ENCODE measurements at places on chromosomes 3 and 15.
A peak's percentile ranks its signal among the peaks of the same experiment; 100 is the strongest.

DNA sequence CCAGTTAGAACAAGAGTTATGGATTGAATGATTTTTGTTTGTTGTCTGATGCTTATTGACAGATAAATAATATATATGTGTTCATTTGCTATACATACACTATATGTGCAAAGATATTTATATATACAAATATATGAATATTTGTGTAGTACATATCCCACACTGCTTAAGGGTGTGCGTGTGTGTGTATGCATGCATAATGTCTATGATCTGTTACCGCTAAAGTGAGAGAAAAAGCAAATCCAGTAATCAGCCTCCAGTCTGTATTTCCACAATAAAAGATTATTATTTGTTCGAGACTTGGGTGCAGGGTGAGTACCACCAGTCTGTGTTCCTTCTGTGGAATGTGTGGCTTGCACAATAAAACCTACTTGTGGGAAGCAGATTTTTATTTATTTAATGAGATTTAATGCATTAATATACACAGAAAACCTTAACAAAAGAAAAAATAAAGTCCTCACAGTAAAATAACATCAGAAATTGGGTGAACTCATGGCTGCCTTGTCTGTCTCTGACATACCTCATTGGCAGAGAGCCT, 366.0 kb upstream of the TBL1XR1 start:
- DNase-seq, result no peak

DNA sequence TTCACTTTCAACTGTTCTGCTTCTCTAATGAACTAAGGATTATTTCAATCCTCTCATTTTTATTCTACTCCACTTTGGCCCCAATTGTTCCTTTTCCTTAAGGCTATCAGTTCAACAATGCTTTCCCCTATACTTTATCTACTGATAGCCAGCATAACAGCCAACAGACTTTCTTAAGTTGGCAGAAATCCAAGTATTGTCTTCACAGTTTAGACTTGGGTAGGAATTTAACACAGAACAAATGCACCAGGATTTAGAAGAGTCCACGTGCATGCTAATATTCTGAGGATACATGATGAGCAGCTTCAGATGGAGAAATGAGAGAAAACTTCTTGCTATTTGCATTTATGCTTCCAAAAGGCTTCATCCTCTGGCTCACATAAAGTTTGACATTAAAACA, 54.8 kb downstream of the FBN1 start:
- DNase-seq, result no peak

DNA sequence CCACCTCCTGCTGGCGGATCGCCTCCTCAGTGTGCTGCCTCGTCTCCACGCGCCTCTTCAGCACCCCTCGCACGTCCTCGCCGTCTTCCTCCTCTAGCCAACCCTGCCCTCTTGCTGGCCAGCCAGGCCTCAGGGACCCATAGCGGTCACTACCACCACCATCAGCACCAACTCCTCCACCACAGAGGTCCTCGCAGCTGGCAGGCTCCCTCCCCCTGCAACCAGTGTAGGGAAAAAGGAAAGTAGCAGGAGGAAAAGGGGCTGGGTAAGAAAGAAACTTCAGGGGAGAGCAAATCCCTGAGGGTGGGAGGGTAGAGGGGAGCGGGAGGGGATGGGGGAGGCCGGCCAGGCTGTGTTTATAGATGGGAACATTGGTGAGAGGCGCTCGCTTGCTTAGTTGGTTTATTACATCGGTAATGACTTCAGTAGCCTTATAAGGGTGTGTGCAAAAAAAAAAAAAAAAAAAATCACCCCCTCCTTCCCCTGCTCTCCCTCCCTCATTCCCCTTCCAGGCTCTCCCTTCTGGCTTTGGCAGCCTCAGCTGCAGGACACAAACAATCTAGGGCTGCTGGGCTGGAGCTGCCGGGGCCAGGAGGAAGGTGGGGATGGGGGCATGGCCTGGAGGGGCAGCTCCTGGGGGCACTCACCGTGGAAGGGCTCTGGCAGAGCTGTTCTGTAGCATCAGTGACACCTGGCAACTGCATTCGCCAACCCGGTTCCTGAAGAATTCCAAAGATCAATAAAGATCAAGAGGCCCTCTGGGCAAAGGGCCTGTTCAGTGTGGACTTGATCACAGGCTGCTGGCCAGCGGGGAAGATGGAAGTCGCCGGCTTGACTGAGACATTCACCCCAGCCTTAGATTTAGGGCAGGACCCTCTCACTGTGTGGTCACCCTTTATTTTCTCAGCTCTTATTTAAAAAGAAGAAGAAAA, 116.2 kb upstream of the HACD2 start:
- DNase-seq, result peak; percentile 91

DNA sequence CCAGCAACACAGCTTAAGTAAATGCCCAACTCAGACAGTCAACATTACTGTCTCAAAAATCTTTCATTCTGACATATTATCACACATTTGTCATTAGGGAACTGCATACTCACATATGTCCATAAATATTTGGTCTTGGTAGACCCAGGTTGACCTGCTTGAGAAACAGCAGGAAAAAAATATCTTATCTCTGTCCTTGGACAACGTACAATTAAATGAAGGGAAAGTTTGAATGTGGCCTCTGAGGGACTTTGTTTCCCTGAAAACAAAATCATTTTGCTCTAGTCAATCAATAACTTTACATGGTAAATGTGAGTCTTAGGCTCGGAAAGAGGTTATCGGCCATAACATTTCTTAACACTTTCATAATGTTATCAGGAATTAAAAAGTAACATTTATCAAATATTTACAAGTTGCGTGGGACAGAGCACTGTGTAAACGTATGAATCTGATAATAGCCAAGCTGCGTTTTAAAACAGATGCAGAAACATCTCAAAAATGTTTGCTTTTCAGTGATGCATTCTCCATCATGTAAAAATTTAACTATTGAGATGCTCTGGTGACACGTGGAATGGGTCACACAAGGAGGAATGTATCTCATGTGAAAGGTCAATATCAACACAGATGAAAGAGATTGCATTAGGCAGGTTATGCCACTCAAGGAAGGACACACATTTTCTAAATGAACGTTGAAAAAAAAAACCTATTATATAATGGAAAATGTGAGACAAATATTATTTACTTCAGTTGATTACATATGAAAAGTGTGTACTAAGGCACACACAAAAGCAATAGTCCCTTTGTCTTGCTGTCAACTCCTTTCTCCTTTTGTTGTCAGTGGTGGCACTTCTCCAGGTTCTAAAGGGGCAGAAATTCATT, 304.4 kb downstream of the WDR72 start:
- DNase-seq, result no peak

DNA sequence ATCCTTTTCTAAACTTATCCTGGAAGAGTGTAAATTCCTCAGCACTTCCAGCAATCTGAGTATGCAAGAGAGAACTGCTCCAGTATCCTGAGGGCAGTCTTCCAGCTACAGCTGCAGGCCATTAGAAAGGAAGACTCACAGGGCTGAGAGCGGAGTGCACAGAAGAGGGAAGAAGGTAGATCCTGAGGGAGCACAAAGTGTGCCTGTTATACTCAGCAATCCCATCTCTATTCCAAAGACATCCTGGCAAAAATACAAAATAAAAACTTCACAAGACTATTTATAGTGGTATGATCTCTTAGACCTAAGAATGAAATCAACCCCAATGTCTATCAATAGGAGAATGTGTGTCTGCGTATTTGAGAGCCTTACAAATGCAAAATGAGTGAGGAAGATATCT, 292.0 kb downstream of the ZIC1 start:
- DNase-seq, result no peak

DNA sequence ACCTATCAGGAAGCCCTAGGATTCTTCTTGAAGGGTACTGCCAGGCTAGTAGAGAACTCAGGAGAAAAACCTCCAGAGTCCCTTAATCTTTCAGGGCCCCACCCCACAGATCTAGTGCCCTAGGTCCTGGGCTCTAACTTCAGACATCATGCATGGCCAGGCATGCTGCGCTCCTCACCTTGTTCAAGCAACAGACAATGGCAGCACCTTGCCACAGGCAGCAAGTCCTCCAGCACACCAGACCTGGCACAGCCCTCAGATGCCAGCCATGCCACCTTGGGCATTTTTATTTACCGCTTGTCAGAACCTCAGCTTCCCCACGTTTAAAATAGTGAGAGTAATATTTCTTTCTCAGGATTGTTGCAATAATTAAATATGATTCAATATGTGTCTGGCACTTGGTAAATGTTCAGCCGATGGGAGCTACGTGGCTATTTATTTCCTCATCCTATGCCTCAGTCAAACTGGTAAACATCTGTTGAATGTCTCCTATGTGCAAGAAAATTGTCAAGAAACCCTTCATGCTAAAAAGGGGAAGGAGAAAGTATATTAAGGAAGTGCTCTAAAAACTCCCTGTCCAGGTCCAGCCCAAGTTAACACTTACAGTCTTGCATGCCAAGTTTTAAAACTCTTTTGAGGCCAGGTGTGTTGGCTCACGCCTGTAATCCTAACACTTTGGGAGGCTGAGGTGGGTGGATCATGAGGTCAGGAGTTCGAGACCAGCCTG, 14.5 kb upstream of the CCR1 start:
- no peak for DNase-seq

- DNase-seq, result no peak
These were observed 37.8 kb upstream of the SPTSSB start for GRCh38 chr3:161409069-161409468.

DNA sequence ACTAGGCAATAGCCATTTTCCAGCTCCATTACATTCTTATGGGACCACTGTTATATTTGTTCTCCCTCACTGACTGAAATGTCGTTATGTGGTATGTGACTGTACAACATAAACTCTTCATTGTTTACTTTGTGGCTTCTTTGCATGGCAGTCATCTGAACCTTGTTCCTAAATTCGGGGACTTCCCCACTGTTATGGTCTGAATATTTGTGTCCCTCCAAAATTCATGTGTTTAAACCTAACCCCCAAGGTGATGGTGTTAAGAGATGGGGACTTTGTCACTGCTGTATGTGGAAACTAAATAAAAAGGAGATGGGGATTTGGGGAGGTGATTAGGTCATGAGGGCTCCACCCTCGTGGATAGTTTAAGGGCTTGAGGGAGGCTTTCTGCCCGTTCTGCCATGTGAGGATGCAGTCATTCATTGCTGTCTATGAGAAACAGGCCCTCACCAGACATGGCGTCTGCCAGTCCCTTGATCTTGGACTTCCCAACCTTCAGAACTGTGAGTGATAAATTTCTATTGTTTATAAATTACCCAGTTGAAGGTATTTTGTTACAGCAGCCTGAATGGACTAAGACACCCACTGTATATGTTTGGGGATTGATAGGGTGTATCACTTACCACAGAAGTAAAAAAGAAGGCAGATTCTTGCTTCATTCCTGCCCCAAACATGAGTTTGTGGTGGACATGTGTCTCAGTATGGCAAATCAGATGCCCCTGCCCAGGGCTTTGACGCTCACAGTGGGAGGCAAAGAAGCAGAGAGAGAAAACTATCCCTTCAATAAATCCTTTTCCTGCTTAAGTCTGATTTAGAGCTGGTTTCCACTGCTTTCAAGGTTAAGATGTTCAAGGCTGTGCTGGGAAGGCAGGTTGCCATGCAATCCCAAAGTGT, 138.0 kb upstream of the UBE2E1 start:
- no peak for DNase-seq

DNA sequence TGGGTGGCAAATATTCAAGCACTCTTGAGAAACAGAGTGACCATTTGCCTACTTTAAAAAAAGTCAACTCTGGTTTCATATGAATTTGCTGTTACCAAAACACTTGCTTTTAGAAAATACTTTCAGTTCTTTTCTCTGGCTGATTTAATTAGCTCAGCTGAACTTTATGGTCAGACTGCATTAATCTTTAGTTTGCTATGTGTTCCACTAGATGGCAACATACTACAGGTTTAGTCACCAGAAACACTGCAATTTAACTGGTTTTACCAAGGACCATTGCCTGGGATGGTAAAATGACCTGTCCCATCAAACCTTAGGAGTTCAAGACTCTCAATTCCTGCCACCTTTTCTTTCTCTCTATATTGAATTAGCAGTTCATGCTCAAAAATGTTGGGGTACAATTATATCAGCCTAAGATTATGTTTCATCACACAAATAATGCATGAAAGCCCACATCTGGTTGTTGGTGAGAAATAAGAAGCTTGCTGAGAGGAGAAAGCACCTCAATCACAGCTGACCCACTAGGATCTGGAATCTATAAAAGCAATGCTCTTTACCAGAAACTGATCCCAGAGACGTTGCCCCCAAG, 14.2 kb downstream of the EIF4E3 start:
- no peak for DNase-seq

DNA sequence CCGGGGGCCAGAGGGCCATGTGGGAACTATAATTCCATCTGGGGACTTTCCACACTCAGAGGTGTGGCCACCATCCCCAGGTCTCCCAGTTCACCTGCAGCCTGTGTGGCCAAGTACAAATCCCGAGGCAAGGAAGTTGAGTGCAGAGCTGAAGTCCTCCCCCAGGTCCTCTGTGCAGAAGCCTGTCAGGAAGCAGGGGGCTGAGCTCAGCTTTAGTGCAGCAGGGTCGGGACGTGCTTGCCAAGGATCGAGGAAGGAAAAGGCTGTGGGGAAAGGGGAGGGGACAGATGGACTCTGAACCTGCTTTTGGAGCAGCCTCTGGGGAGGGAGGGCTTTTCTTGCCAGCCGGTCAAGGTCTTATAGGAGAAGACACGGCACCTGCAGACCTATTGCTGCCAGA, 67.7 kb downstream of the CHRNA7 start:
- DNase-seq, result no peak

DNA sequence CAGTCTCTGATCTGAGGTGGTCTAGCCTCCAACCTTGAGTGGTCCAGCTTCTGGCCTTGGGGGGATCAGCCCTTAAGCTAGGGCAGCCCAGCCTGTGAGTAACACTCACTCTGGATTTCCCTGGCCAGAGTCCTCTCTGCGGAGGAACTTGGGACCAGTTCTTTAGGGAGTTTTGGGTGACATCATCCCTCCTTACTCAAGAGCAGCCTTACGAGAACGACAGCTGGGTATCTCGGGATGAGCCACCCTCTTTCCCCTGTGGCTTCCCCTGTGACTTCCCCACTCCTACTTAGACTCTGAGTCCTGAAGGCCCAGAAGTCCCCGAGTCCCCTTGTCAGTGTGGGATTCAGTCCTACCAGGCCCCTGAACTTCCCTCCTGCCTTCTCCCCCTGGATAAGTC, 10.2 kb upstream of the PLXND1 start:
- no peak for DNase-seq

GRCh38 chr3:124886168-124887056, 753 bp downstream of the ITGB5 start:
- DNase-seq, result peak; percentile 84

GRCh38 chr3:116977441-116977840, 267.9 kb downstream of the TUSC7 start:
- DNase-seq, result no peak

DNA sequence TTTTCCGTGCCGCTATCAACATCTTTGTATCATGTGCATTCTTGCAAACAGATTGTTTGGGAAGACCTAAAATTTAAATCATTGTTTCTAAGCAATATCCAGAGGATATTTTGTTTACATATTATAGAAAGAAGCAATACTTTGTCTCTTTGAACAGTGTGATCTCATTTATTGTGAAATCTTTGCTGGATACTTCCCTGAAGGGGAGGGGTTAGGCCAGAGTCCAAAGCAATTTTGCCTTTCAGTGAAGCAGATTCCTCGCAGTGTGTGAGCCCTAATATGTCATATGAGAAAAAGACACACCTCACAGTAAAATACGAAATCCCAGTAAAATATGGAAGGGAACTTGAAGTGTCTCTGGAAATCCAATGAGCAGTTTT, 158.7 kb upstream of the SLCO3A1 start:
- no peak for DNase-seq
